Caki2 (cell line): ENCODE measurements at places on chromosomes 13 and 19. TPM values are rescaled to one million over a fixed set of nuclear protein-coding genes. Genes with fewer than 3 reads are reported as not detected.

DNA sequence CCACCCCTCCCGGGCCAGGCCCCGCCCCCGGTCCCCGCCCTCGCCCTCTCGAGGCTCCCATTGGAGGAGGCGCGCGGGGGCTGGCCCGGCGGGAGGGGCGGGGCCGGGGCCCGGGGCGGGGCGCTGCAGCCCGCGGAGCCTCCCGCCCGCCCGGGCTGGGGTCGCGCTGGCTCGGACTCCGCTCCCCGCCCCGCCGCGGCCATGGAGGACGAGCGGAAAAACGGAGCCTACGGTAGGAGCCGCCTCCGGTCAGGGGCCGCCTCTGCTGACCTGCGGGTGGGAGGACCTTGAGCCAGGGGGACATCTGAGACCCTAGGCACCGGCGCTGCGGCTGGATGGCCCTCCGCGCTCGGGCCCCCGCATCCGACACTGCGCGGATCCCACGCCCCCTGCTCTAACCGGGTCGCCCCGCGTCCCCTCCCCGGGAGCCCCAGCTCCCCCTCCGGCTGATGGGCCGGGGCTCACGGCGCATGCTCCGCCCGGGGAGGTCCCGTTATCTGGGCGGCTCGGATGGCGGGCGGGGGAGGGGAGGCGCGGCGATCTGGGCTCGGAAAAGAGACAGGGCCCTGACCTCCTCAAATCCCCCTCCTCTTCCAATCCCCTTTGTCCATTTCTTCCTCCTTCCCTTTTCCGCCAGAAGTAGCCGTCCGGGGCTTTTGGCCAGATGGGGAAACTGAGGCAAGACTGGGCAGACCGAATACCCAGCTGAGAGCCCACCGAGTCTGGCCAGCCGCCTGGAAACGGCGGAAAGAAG lies 15.4 kb upstream of the AP1M2 start:
- no peak for DNase-seq

DNA sequence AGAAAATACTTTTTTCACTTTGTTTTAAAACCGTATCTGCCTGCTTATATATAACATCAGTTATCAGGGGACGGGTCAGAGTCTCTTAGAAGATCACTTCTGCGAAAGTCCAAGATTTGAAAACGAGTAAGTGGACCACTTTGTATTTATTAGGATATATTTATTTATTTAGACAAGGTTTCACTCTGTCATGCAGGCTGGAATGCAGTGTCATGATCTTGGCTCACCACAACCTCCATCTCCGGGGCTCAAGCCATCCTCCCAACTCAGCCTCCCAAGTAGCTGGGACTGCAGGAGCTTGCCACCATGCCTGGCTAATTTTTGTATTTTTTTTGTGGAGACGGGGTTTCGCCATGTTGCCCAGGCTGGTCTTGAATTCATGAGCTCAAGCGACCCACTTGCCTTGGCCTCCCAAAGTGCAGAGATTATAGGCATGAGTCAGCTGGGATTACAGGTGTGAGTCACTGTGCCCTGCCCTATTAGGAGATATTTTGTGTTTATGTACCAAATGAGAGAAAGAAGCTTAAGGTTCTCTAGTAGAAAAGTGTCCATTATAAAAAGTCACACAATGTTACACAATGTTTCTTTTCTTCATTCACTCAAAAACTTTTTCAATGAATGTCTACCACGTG lies 39.5 kb downstream of the RASL11A start:
- DNase-seq: no peak

The BORA gene
- 13.0 and 14.0 TPM in 2 replicates for total RNA-seq

The KIRREL2 gene
- total RNA-seq: not detected in 2 replicates
